Keratinocyte (primary cell): ENCODE measurements at places on chromosomes 7 and 10.

- no peak for DNase-seq
These were observed 51.7 kb downstream of the ZNF438 start for GRCh38 chr10:30979956-30980355.

DNA sequence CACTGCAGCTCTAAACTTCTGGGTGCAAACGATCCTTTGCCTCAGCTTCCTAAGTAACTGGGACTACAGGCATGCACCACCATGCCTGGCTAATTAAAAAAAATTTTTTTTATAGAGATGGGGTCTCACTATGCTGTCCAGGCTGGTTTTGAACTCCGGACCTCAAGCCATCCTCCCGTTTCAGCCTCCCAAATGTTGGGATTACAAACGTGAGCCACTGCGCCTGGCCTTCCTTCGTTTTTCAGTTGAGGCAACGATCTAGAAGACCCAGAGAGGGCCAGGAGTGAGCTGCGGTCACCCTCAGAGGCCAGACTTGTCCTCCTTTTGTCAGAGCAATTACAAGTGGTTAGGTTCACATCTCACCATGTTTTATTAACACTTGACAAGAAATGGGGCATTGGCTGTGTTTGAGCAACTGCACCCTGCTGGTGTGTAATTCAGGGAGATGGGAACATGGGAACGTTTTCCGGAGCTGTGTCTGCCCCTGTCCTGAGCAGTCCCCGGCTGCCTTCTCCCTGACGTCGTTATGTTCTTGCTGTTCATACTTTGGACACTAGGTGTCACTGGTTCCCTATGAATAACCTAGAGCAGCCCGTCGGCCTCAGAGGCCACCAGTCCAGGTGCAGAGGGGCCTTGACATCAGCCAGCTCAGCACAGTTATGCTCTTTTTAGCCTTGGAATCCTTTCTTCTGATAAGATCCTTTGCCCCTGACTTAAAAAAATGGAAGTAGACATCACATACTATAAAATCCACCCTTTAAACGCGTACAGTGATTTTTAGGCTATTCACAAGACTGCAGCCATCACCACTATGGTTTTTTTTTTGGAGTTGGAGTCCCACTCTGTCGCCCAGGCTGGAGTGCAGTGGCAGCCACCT, 375.0 kb downstream of the TYW1 start:
- no peak for DNase-seq

GRCh38 chr7:35390146-35390545, 136.2 kb upstream of the TBX20 start:
- no peak for DNase-seq

DNA sequence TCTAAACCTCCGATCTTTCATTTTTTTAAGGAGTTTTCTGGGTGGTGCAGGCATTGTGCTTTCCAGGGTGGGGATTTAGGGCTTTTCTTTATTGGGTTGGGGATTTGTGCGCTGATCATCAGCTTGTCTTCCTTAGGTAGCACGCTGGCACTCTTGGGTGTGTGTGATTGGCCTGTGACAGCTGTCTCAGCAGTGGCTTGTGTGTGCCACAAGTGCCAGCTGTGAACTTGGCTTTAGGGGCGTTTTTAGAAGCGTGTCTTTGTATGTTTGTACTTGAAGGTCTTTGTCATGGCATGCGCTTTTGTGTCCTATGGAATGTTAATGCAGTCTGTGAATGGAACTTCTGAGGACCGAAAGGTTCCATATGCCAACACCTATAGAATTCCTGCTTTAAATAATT, 788 bp downstream of the AKAP9 start:
- DNase-seq = no peak

DNA sequence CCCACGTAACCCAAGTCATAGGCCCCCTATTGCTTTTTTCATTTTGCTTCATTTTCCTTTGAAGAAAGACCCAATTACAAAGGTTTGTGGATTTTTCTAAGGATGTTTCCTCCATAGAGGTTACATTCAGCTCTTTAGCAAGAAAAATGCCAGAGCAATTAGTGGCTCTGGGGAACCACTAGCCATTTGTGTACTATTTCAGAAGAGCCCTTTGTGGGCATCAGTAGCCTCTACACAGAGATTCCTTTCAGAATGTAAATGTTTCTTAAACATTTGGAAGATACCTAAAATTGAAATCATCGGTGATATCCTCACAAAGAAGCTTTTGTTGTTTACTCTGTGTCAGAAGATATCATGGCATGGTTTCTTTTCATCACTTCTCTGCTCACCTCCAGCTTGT, 291.0 kb upstream of the KMT2E start:
- DNase-seq = no peak

DNA sequence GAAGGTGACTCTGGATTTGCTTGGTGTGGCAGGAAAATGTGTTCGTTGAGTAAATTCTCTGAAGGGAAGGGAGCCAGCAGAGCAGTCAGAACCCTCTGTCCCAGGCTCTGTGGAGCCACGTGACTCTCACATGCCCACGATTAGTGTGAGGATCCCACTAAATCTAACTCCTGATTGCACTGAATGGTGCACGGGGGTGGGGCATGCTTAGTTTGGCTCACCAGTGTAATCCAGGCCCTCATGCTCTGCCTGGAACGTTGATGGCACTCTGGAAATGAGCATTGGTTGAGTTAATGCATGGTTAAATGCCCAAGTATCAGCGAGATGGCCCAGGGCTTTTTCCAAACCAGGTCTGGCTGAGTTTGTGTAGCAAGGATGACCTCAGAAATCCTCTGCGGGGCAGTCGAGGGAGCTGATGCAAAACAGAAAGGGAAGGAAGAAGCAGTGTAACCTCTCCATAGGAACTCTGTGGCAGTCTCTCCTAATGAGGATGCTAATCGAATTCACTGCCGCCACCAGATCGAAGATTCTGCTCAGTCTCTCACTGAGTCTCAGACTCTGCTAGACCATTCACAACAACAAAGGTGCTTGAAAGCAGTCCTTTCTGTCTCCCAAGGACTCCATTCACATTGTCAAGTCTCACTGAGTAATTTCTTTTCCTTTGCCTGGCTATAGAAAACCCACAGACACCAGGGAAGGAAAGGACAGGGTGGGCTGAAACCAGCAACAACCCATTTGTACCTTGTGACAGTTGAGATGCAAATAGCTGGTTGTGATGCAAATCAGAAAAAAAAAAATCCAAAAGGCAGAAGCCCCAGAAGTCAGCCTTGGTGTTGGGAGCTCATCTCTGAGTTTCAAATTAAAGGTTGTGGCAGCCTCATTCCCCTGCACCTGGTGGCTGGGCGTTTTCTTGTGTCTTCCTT, 98.1 kb downstream of the C10orf105 start:
- DNase-seq = no peak

DNA sequence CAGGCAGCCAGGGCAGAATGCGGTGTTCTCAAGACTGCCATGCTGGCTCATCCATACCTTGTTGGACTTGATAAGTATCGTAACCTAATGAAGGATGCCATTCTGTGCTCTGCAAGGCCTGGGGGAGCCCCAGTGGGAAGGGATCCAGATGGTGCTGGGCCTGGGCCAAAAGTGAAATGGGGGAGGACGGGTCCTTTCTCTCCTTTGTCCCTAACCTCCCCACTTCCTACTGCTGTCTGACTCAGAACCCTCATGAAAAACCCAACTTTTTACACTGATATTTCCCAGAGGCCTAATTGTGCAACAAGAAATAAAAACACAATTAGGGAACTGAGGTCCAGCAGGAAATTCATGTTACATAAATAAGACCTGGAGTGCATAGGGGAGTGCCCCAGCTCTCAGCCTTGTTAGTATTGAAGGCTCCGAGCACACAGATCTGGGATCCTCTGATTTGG, 193.7 kb upstream of the SVIL start:
- DNase-seq = no peak
